ENCODE measurements at places on chromosomes 6 and 20.
A peak's percentile ranks its signal among the peaks of the same experiment; 100 is the strongest.

DNA sequence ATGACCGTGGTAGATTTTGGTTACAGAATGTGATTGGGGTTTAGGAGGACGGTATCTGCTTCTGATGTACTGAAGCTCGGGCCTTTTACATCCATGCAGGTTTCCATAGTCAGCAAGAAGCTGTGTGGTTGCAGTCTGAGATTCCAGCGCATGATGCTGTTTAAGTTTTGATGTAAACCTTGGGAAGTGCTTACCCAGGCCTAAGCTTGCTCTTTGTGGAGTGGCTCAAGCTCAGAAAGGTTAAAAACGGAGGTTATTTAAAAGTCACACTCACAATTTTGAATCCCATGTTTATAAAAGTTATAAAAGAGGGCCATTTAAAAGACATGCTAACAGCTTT, 121.4 kb downstream of the TIAM2 start:
- no peak for DNase-seq

DNA sequence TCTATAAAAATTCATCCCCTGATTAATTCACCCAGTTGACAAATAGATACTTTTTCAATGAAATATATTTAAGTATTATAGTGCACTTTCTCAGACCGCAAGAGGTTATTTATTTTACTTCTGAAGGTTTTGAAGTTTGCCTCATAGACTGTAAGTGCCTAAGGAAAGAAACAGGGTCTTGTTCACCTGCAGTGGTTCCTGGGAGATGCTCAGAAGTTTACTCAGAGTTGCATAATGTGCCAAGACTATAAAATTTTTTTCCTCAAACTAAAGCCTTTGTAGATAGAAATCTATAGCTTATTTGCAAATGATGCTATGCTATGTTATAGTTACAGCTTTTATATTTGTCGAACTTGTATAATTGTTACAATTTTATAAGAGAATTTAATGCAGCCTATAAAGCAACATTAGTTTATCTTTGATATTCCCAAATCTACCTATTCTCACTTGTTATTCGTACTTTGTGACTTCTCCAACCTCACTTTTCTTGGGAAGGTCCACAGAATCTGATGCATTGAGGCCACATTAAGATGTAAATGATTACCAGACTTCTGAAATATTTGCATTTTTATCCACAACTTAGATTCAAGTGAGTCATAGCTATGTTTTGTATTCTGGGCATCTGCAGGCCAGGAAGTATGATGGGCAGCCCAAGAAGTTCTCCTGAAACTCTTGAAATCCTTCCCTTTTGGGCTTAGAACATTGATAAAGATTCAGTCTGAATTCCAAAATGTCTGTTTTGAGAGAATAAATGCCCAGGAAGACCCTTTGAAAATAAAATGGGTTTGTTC, 35.7 kb downstream of the KCNQ5 start:
- DNase-seq, result no peak

GRCh38 chr6:17842014-17842776, 135.5 kb upstream of the NUP153 start:
- peak; percentile 83 for DNase-seq

DNA sequence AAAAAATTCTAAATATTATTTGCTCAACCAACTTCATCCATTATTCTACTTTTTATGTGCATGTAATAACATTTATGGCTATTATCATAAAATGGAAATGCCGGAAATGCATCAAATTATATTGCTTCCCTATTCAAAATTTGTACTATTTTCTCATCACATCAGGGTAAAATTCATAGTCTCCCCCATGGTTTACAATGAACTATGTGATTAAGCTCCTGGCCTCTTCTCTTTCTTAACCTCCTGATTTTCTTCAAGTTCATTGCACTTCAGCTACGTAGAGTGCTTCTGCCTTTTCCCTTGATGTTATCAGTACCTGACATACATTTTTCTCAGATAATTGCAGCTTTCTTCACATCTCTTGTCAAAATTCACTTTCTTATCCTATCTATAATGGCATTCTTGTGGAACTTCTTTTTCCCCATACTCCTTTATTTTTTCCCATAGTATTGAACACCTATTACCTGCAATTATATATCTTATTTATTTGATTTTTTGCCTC, 699.1 kb upstream of the ADGRB3 start:
- DNase-seq, result no peak

GRCh38 chr6:10460096-10460495, 45.2 kb upstream of the TFAP2A start:
- DNase-seq, result no peak

DNA sequence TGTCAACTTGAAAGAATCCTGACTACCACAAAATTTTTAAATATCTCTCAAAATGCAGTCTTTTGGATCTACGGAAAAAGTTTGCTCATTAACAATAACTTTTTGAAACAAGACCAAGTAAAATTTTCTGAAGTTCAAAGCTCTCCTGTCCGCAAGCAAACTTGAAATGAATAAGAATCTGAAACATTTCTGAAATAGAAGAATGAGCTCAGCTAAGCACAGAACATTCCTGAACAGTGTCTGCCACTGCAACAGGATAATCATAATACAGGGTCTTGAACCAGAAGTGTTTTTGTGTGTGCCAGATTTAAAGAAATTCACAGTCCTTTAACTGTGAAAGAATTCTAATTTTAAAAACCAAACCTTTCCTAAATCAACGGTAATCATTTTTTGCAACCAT, 49.1 kb upstream of the TASP1 start:
- no peak for DNase-seq

DNA sequence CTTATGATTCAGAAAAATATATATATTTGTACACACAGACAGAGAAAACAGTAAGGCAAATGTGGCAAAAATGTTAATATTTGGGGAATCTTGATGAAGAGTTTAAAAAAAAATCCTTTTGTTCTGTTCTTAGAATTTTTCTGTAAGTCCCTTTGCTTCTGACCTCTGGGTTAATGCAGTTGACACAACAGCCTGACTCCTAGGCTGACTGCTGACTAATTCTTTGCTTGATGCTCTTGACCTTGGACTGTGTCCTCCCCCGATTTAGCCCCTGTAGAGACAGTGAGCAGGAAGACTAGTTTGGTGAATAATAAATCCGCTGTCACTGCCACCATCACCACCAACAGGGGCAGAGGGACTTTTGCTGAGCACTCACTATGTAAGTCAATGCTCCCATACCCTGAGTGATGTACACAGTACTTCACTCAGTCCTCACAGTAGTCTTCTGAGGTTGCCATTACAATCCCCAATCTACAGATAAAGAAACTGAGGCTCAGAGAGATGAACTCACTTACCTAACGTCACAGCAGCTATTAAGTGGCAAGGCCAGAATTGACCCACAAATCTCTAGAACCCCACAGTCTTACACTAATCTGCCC, 71.7 kb downstream of the SNX5 start:
- DNase-seq, result no peak

DNA sequence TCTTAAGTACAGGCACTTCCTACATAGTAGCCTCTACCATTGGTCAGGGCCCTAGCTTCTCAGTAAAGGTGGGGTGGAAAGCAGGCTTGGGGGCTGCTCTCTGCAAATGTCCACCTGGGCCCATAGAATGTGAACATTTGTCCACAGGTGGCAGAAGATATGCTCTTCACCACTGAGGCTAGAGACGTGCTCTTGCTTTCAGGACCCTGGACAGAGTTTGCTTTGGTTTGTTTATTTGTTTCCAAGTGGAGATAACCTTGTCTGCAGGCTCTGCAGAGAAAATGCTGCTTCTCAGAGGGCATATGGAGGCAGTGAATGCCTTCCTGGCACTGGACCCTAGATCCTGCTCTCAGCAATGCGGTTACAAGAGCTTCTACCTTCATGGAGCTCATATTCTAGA, 129.0 kb downstream of the F13A1 start:
- DNase-seq, result peak; percentile 29

DNA sequence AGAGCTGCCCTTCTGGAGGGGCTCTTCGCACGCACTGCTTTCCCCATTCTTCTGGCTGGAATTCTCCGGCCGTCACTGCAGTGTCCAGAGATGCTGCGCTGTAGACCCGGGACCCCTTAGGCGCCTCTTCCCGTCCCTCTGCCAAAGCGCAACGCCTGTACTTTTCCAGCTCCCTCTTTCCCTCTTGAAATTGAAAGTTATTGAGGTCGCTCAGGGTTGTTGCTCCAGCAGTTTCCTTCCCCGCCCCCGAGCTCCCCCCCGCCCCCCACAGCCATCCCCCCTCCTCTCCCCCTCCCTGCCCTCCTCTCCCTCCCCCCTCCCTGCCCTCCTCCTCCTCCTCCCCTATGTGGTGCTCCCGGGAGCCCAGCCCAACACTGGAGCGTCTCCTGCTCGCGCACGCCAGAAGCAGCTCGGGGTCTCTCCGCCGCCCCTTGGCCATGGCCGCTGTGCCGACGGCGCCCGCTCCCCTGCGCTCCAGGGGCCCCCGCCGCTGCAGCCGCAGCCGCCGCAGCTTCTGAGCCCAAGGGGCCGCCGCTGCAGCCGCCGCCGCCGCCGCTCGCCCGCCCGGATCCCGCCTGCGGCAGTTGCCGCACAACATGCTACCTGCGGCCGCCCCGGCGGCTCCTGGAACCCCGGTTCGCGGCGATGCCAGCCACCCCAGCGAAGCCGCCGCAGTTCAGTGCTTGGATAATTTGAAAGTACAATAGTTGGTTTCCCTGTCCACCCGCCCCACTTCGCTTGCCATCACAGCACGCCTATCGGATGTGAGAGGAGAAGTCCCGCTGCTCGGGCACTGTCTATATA, at the start of gene RSPO3:
Gene RSPO3 (plus strand): TSS at position 374 of the 804 bp plus-strand sequence. CDS start 522 bp downstream, outside the sequence.
- peak; percentile 37 for DNase-seq

DNA sequence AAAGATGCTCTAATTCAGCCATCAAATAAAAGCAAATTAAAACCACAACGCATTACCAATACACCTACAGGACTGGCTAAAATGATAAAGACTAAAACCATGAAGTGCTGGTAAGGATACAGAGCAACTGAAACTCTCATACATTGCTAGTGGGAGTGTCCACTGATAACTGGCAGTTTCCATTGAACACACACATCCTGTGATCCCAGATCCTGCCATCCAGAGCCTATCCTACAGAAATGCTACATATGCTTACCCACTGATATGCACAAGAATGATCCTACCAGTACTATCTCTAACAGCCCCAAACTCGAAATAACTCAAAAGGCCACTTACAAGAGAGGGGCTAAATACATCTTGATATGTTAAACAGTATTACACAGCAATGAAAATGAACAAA, 81.0 kb downstream of the FYN start:
- DNase-seq, result peak; percentile 68

DNA sequence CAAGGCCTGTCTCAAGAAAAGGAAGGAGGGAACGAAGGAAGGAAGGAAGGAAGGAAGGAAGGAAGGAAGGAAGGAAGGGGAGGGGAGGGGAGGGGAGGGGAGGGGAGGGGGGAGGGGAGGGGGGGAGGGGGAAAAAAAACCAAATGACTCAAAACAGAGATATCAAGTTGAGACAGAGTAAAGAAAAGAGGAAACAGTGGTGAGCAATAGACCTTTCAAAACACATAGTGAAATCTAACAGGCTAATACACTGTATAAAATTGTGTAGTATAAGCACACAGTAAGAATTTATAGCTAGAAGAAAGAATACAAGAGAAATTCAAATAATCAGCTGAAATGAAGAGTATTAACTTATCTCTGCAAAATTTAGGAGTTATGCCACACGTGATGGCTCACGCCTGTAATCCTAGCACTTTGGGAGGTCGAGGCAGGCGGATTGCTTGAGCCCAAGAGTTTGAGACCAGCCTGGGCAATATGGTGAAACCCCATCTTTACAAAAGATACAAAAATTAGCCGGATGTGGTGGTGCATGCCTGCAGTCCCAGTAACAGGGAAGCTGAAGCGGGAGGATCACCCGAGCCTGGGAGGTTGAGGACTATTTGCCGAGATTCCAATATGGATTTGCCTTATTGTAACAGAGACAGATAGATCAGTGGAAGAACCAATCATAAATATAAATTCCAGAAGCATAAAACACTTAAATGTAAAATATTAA, 123.2 kb downstream of the PRND start:
- DNase-seq, result peak; percentile 65

- DNase-seq, result peak; percentile 21
These were observed 95.1 kb downstream of the MMS22L start for GRCh38 chr6:97187951-97188350.

GRCh38 chr6:56582236-56582635, 60.5 kb downstream of the DST start:
- no peak for DNase-seq

DNA sequence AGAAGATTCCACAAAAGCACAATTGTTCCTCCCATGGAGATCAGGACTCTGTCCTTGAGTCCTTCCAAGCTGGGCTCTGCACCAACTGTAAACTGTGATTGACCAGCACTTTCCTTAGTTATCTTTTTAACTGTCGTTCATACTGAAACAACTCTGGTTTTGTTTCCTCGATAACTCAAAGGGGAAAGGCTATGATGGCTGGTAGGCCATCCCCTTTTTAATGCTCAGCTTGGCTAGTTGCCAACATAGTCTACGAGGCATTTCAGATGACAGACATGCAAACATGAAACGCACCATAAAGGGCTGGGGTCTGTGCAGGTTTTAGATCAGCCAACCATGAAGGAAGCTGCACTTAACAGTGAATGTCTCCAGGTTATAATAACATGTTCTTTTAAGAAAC, 497.1 kb upstream of the ARID1B start:
- DNase-seq, result peak; percentile 6

GRCh38 chr20:63371291-63371865, 10.2 kb upstream of the CHRNA4 start:
- no peak for DNase-seq

DNA sequence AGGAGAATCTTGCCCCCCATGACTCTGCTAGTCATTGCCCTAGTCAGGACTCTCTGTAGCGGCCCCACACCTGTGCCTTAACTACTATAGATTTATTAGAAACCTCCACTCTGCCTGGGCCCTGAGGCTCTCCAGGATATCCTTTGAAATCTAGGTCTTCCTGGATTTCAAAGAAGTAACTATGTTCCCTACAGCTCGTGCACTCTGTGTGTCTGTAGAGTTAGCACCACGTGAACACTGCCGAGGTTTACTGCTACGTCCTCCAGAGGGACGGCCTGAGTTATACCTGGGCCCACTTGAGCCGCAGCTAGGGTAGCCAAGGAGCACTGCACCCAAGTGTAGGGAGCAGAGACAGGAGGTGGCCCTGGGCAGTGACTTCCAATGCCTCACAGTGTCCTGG, 19.8 kb downstream of the GLP1R start:
- no peak for DNase-seq

DNA sequence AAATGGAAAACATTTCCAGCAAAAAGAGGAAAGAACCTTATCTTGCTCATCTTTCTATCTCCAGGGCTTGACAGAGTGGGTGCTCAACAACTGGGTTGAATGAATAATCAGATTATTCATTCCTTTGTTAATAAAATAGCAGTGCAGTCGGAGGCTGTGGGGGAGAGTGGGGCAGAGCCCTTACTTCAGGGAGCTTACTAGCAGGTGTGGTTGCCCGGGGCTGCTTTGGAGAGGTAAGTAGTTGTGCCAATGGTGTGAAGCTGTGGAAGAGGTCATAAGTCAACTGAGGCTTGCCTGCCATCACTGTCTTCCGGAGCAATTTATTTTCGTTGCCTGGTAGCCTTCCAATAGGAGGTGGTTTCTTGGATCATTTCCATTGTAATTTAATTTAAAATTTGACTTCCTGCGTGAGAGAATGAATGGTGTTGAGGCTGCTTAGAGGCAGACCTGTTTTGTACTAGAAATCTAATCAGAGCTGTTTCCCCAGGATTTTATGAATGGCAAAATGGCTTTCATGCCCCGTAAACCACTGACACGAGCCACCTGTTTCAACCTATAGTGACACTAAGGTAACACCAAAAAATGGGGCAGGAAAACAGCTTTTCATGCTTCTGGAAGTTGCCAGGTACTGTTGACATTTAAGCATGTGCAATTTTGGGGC, 51.4 kb downstream of the ZDHHC14 start:
- DNase-seq, result no peak

- no peak for DNase-seq
These were observed 4.6 kb downstream of the AFDN start for GRCh38 chr6:167831281-167831828.
